ENCODE measurements at places on chromosomes 5 and 9. TPM values are rescaled to one million over a fixed set of nuclear protein-coding genes. Genes with fewer than 3 reads are reported as not detected.

TRIM52 gene
- polyA plus RNA-seq, result 30.4 TPM

BAAT gene
- polyA plus RNA-seq, result 1.7 TPM

FBXW5 gene
- 46.3 TPM for polyA plus RNA-seq

NELFB gene
- 38.1 TPM for polyA plus RNA-seq

SPAAR gene
- polyA plus RNA-seq, result 2.8 TPM

C9 gene
- 0.62 TPM for polyA plus RNA-seq

PCDHA1 gene
- 0.12 TPM for polyA plus RNA-seq

DRD1 gene
- not detected for polyA plus RNA-seq

SV2C gene
- polyA plus RNA-seq, result not detected

GABRA6 gene
- not detected for polyA plus RNA-seq

TAF1L gene
- 0.04 TPM for polyA plus RNA-seq

VCAN gene
- 176 TPM for polyA plus RNA-seq

GCNT1 gene
- polyA plus RNA-seq, result not detected

NME5 gene
- polyA plus RNA-seq, result 1.6 TPM

FABP6 gene
- polyA plus RNA-seq, result not detected

ANKDD1B gene
- 0.59 TPM for polyA plus RNA-seq

GPX8 gene
- polyA plus RNA-seq, result 105 TPM

C9orf50 gene
- not detected for polyA plus RNA-seq

OTULINL gene
- 12.7 TPM for polyA plus RNA-seq

ZNF300 gene
- 10.1 TPM for polyA plus RNA-seq

ASPN gene
- polyA plus RNA-seq, result 372 TPM

CA9 gene
- polyA plus RNA-seq, result 2.0 TPM

PROB1 gene
- 27.5 TPM for polyA plus RNA-seq

LHX3 gene
- not detected for polyA plus RNA-seq

BNC2 gene
- 4.9 TPM for polyA plus RNA-seq

MARCHF3 gene
- 6.0 TPM for polyA plus RNA-seq

ORM2 gene
- not detected for polyA plus RNA-seq

SHISAL2B gene
- polyA plus RNA-seq, result 0.57 TPM

INSL4 gene
- polyA plus RNA-seq, result not detected

All from muscle of arm (tissue), 14 donors.